Right ventricle myocardium inferior (tissue), 1 donor: ENCODE measurements at places on chromosomes 7 and 10.

GRCh38 chr7:43799605-43800004 is 41.1 kb downstream of the BLVRA start:
- DNase-seq = no peak

DNA sequence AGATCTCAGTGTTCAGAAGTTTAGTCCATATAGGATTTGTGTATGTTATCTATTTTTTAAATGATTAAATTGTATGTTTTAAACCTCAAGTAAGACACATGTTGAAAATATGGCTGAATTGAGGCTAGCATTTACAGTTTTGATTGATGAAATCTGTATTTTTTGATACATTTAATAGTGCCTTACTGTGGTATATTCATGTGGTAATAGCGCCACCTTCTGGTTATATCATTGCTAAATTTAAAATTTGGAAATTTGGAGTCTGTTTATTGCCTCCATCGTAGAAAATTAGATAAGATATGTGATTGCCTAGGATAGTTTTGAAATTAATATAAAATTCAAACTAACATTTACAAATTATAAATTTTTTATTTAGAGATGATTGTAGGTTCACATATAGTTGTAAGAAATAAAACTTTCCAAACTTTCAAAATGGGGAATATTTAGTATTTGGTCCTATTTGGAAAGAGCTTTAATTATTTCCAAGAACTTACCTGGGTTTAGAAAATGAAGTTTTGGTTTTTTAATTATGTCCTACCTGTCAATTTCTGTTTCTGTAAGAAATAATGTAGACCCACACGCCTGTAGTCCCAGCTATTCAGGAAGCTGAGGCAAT is 19.1 kb upstream of the ARMS2 start:
- DNase-seq = no peak

DNA sequence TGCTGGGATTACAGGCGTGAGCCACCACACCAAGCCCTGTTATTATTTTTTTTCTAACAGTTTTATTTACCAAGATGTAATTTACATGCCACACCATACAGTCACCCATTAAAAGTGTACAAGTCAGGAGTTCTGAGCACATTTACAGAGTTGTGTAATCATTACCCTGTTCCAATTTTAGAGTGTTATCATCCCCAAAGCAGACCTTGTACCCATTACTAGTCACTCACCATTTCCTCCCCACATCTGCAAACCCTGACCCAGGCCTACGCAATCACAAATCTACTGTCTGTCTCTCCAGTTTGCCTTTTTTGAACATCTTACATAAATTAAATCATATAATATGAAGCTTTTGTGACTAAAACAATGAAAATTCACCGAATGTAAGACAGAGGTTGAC is 402.9 kb upstream of the FOXK1 start:
- DNase-seq = no peak

DNA sequence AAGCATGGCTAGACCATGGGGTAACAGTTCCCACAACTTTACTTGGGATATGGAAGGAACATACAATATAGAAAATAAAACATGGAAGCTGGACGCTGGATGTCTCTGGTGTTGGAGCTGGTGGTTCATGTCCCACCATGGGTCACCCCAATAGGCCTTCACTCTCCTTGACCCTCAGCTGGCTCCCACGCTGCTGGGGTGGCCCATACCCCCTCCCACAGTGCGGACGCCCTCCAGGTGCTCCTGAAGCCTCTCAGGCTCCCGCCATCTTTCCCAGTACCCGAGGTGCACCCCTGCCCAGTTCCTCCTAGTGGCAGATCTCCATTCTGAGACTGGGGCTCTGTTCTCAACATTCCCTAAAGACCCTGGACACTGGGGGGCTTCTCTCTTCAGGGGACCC is 5.8 kb upstream of the CPA1 start:
- DNase-seq = no peak

DNA sequence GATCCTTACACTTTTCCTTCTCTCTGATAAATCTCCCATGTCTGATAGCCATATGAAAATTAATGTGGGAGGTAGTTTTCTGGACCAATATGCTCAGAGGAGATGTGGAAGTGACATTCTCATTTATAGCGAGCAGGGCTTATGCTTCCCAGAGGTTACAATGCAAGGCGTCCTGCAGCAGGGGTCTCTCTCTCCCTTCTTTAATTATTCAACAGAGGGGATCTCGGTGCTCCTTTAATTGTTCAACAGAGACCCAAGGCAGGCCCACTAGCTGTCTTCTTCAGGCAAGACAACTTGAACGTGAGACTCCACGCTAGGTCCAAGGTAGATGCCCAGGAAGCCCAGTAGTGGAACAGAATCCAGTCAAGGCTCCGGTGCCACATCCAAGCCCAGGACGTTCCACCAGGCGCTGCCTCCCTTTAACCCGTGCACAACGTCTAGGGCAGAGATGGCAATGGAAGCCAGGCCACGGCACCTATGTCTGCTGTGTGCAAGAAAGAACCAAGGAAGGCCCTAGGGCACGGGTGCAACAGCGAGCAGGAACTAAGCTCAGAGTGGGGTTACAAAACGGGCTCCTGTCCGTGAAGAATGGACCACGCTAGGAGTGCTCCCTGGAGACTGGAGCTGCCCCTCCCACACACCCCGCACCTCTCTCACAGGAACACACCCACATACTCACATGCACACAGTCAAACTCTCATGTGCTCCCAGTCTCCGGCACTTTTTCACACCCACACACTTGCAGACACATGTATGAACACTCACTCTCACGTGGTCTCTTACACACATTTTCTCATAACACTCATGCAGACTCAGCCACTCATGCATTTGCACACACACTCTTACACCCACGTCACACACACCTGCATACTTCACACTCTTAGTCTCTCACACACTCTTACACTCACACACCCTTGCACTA is 230.4 kb downstream of the TNS3 start:
- DNase-seq = no peak

DNA sequence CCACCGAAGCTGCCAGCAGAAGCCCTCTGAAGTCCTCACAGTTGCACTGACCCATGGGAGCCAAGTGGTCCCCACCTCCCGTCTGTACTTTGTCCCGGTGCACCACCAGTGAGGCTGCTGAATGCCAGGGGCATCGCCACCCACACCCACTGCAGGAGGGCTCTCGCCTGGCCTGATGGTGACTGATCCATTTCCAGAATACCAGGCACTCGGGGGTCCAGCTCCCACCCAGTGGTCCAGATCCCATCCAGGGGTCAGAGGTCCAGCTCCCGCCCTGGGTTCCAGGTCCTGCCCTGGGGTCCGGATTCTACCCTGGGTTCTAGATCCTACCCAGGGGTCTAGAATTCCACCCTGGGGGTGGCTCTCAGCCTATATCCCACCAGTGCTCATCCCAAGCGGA is 9.1 kb upstream of the JAKMIP3 start:
- peak; percentile 15 for DNase-seq

DNA sequence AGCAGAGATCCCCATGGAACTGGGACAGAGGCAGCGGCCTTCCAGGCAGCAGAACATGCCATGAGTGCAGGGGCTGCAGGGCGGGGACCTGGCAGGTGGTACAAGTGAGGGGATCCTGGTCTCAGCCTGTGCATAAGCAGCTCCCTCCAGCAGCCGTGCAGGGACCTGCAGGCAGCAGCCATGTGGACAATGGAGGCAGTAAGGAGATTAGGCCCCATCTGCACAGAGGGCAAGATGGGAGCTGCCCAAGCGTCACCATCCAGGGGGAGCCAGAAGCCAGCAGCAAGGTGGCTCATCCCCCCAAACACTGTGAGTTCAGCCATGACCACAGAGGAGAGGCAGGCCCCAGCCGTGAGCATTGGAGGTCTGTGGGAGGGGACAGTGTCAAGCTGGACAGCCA is 3.1 kb downstream of the DDC start:
- DNase-seq = no peak

DNA sequence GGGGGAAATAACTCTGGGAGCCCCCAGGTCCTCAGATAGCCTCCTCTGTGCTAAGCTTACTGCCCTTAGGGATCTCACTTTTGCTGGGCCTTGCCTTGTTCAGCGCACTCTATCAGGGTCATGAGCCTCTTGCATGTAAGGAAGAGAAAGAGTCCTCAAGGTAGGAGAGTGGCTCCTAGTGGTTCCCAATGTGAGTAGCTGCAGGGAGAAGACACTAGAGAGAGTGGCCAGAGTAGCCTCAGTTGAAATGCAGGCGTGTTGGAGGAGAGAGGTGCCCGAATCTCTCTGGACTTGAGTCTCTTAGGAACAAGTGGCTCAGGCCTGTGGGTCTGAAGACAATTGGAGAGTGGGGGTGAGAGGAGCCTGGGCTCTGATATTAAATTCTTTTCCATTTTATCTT is 94.3 kb upstream of the SORCS3 start:
- DNase-seq = no peak

DNA sequence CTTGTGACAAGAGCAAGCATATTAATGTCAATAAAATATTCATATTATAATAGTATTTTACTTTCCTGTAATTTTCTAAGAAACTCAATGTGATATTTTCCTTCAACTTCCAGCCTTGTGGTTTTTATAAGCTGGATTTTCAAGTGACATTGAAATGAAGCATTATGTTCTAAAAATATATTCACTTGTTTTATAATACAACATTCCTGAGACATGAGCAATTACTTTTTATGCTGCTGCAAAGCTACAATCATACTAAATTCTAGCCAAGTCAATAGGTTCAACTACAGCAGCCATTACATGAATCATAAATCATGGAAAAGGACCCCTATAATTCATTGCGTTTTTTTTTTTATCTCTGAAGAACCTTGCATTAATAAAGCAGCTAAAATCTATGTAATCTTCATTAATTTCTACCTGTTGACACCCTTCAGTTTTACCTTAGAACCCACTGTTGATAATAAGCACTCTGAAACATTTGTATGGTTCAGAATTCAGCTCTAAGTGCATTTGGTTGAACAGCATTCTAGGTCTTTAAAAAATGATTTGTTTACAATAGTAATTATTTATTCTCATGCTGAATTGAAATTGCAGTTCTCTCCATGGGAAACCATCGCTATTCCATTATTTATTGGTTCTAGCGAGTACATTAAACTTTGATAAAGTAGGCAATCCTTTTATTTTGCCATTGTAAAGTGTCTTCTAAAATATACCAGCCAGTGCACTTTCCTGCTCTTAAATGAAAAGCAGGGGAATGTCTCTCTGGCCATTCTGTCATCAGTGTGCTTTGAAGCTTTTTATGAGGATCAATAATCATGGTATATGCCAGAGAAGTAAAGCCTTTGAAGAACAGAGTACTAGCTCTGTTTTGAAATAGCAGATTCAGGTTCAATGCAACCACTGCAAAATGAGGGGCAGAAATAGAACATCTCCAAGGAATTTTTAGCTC is 132.6 kb downstream of the GNAT3 start:
- DNase-seq = no peak

DNA sequence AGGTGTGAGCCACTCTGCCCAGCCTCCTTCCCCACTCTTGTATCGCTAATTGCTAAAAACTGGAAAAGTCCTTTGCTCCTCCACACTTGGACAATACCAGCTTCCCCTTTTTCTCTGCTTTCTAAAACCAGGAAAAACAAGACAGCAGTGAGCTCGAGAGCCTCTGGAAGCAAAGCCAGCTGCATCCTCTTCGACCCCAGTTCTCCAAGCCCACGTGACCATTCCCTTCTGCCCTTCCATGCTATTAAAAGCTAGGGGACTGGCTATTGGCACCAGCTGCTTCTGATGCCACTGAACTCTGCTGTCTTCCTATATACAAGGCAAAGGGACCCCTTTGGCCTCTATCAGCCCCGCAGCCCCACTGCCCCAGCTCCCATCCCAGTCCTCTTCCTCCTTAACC is 92.2 kb downstream of the SPDYE5 start:
- DNase-seq = no peak

GRCh38 chr10:95277201-95277570 is 13.6 kb downstream of the PDLIM1 start:
- no peak for DNase-seq

DNA sequence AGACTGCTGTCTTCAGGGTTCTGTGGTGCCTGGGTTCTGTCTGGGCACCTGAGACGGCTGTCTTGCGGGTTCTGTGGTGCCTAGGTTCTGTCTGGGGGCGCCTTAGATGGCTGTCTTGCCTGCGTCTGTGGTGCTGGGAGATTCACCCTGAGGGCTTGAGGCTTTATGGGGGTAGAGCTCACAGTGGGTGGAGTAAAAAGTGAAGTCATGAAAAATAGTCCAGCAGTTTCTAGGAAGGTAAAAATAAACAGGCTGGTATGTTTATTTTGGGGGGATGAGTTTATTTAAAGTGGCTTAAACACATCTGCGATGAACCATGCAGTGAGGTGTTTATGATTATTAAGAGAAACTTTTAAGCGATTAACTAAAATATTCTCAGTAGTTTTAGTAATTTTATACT is 64.2 kb downstream of the NKX6-2 start:
- no peak for DNase-seq

- no peak for DNase-seq
These were observed 161.0 kb downstream of the SKIDA1 start for GRCh38 chr10:21364196-21365114.

DNA sequence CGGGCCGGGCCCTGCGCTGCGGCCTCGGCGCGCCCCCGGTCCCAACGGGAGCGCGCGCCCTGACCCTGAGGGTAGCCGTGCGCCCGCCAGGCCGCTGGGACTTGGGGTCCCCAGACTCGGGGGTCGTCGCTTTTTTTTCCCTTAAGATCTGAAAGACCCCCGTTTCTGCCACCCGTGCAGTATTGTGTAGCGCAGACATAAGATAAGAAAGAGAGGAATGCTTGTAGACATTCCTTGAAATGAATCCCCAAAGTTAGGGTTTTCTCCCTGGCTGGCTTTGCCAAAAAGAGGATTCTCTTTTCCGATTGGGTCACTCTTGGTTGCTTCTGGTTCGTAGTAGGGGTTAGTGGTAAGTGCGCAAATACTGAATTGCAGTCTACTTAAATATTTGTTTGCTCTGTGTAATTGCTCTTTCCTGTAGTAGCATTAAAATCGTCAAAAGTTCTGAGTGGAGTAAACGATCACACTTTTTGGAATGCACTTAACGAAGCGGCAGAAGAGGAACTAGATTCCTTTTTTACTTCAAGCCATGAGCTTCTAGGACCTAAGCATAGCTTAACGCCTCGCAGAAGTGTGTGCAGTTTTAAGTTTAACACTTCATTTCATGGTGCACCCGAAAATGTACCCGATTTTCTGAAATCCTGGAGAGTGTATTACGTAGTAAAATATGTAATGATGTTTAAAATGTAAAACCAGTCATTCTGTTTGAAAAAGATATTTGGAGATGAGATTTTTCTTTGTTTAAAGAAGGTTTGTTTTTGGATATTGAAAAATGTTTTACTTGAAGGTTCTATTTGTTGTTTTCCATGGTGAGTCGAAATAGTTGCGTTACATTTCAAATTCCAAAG is 1.3 kb downstream of the CUL1 start:
- no peak for DNase-seq
